Brain microvascular endothelial cell (primary cell): ENCODE measurements at places on chromosomes 1 and 21.

GRCh38 chr1:182337736-182338571 is 53.6 kb downstream of the GLUL start:
- DNase-seq: no peak

DNA sequence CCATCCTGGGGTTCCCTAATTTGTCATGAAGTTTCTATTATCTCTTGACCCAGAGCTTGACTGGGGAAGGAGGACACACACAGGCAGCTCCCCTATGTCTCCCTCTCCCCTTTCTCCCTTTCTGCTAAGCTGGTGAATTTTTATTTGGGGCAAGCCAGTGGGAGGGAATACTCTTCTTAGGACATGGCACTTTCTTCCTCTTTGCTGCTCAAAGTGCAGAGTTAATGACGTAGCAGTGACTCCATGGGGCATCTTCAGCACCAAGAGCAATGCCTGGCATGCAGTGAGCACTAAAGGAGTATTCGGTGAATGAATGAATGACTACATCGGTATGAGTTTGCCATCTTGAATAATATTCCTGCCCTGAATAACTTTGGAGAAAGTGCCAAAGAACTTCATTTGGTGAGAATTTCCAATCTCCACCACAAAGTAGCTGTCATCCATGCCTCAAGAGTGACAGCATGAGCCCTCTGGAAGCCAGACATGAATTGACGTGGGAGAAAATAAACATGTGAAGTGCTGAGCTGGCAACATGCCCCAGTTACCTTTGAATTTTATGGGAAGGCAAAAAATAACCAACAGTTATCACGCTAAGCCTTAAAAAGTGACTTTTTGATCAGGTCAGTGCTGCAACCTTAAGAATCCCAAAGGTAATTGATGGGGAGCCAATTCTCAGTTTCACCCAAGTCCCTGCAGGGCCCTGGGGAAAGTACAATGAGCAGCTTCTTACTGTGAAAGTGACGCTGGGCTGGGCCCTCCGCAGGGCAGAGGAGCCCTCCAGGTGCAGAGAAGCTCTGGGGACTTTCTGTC is 22.1 kb upstream of the ATF3 start:
- DNase-seq: no peak

GRCh38 chr1:233615571-233615970 is 1.7 kb downstream of the KCNK1 start:
- DNase-seq: no peak

DNA sequence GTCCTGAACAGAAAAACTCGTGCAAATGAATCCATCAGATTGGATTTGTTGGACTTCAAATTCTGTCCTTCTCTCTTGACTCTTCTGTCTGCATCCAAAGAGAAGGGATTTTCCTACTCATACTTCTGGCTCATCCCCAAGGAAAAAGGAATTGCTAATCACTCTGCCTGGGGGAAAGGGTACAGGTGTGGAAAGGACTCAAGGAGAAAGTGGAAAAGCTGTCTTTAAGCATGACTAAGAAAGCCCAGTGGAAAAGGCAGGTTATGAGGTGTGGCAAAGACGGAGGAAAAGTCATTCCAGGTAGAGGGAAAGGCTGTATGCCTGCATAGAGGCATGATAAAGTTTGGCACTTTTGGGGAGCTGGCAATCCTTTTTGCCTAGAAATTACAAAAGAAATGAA is 43.4 kb downstream of the PTGS2 start:
- DNase-seq: no peak

DNA sequence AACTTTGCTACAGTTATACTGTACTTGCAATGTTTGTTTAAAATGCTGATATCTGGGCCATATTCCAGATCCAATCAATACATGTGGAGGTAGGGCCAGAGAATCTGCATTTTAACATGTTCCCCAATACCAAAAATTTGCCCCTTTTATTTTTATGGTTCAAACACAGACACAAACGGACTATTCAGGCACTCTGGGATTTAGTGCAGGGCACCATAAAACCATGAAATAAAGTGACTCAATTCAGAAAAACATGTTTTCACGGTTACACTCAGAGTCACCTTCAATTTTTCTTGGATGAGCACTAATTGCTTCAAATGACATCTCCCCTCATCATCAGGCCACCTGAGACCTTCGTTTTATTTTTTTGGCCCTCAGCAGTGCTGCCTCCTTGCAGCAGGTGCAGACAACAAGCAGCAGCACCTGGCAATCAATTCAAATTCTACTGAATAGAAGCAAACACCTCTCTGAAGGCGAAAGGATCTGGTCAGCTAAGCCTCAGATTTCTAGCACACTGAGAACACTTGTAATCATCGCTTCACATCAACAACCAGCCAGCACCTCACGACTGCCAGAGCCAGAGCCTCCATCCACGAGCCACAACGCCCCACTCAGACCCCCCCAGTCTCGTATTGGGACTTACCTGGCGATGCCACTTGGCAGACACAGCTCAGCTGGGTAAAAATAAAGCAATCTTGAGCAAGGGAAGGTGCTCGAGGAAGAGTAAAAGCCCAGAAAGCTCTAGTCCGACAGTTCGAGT is 1.1 kb downstream of the ERO1B start:
- no peak for DNase-seq

- no peak for DNase-seq
These were observed 35.0 kb upstream of the TMEM51 start for GRCh38 chr1:15118579-15118978.

DNA sequence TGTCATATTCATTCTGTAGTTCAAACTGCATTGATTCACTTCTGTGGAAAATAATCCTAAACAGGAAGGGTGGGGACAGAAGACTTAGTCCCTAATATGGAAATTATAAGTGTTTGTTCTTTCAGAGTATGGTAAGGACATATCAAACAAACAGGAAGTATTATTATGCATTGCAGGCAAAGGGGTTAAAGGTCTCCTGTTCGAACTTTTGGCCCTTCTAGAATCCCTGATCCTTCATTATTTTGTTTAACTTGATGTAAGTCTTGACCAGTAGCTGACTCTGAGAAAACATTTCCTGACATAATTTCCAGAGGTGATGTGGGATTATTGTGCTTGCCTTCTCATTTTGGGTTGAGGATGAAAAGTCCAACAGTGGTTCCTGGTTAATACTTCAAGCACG is 215.4 kb upstream of the ADGRL2 start:
- DNase-seq: no peak

DNA sequence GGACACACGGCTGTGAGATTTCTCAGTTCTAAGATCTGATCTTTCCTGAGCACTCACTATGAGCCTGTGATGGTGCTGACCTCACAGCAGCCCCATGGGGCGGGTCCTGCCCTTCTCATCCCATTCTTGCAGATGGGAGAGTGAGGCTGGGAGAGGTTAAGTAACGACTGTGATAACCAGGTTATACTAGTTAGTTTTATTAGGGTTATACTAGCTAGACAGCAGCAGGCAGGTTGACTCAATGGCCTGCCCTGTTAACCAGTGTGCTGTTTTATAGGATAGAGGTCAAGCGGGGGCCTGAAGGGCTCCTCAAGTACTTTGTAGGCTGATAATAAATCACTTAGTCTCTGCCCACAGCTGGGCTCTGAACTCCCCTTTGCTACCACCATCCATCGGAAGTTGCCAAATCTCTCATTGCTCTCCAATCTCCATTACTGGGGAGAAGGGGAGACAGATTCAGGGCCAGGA is 4.8 kb downstream of the CNTN2 start:
- DNase-seq: no peak

GRCh38 chr1:214331827-214332423 is 51.0 kb downstream of the SMYD2 start:
- DNase-seq: peak; percentile 39

GRCh38 chr1:9181990-9182783 is 52.4 kb upstream of the H6PD start:
- DNase-seq: no peak

DNA sequence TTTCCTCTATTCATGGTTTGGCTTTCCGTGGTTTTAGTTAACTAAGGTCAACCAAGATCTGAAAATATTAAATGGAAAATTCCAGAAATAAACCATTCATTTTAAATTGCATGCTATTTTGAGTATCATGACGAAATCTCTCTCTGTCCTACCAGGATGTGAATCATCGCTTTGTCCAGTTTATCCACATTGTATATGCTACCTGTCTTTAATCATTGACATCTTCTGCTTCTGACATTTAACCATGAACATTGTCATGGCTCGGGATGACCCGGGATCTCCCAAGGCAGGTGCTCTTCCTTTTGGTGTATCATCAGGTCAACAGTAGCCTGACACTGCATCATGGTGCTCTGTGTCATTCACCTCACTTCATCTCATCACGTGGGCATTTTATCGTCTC is 125.5 kb upstream of the HNRNPU start:
- DNase-seq: no peak

GRCh38 chr1:109785446-109786111 is 21.9 kb upstream of the EPS8L3 start:
- no peak for DNase-seq

GRCh38 chr1:147473733-147474049 is 67.6 kb upstream of the BCL9 start:
- no peak for DNase-seq

GRCh38 chr1:25474439-25475047 is 43.8 kb downstream of the MACO1 start:
- no peak for DNase-seq

DNA sequence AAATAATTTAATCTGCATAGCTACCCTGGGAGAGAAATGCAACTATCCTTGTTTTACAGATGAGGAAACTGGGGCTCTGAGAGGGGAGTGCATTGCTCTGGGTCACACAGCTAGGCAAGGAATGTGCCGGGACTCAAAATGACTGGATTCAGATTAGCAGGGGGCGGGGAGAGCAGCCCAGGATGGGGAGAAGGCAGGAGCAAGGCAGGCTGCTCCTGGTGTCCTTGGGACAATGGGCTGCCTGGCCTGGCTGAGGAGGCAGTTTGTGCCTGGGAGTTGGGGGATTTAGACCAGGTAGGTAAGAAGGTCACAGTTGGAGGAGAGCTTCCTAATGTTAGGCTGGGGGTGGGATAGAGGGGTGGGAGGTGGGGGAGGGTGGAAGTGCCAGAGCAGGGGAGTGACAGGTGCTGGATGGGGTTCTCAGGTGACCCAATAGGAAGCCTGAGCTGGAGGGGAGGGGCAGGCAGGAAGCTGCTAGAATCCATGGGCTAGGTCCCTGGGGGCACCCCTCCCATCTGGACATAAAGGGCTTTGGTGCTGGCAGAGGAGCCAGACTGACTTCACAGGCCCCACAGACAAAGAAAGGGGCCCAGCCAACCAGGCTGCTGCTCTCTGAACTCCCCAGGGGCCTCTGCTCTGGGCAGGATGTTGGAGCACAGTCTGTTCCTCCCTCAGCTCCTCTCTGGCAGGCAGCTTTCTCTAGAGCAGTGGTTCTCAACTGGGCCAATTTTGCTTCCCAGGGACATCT is 29.0 kb downstream of the TRIM62 start:
- peak; percentile 40 for DNase-seq

DNA sequence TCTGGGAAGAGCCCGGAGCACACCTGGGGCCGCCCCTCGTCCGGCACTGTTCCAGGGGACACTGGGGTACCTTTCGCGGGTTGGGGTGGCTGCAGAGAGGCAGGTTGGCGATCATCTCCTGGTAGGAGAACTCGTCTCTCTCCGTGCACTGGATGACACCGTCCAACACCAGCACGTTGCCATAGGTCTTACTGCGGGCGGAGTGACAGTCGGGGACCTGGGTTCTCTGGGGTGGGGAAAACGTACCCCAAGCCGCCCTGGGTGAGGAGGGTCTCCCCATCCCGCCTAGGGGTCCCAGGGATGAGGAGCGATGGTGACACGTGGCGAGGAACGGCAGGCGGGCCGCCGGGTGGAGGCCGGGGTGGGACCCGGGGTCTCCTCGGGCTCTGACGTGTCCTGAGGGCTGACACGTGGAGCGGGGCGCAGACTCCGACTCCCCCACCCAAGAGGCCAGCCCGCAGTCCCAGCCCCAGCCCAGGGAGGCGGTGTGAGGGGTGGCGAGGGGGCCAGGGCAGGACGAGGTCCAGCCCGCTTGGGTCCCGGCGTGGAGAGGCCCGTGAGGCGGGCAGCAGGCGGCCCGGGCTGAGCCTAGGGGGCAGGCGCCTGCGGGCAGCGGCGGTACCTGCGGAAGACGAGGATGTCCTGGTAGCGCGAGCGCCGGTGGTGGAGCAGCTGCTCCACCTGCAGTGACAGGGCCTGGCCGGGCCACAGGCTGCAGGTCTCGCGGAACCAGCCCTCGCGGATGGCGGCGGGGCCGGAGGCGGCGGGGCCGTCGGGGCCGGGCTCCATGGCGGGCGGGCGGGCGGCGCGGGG is 457 bp downstream of the SRM start:
- no peak for DNase-seq

DNA sequence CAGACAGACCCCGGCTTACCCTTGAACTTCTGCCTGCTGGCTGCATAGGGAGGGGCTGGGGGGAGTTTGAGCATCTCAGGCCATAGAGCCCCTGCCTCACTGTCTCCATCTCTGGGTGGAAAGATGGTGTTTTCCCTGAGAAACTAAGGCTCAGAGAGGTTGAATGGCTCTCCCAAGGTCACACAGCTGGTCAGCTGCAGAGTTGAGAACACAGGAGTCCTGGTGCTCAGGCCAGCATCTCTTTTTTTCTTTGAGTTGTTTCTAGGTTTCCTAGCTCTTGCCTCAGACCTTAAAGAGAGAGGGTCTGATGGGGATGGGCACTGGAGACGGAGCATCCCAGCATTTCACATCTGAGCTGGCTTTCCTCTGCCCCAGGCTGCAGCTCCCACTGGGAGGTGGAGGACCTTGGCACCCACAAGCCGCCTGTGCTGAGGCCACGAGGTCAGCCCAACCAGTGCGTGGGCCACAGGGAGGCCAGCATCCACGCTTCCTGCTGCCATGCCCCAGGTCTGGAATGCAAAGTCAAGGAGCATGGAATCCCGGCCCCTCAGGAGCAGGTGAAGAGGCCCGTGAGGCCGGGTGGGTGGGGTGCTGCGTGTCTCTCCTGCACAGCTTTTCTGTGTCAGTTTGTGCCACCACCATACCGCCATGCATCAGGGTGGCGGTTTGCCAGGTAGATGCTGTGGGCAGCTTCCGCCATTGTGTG is 21.8 kb downstream of the PCSK9 start:
- DNase-seq: no peak

DNA sequence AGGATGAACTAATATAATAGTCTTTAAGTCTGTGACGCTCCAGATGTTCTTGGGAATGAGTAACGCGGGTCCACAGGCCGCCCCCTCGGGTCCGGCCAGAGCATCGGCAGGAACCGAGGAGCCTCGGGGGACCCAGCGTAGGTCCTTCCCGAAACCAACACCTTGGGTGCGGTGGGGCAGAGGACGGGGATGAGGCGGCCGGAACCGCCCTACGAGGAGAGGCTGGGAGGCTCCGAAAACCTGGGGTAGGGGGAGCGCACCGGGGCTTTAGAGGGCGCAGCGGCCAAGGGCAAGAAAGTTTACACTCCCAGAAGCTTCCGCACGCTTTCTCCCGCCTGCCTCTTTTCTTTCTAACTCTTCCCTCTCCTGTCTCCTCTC is 7.1 kb downstream of the DMRTA2 start:
- no peak for DNase-seq

DNA sequence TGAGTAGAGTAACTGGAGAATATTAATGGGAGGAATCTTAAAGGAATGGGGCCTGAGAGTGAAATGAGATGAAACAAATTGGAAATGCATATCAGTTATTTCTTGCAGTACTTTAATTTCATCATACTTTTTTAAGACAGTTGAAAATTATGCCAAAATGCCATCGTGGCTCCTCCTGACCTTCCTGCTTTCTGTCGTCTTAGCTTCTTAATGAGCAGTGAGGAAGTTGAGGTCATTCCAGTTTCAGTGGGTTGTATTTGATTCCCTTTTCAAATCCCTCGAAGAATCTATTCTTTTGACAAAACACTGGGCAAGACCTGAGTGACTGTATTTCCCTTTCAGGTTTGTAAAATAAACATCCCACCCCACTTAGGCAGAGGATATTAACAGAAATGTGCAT is 134.9 kb upstream of the MAP1LC3C start:
- DNase-seq: no peak

GRCh38 chr1:225765982-225766674 is 11.5 kb upstream of the SRP9 start:
- no peak for DNase-seq
